ENCODE measurements at places on chromosomes 3 and 15.

DNA sequence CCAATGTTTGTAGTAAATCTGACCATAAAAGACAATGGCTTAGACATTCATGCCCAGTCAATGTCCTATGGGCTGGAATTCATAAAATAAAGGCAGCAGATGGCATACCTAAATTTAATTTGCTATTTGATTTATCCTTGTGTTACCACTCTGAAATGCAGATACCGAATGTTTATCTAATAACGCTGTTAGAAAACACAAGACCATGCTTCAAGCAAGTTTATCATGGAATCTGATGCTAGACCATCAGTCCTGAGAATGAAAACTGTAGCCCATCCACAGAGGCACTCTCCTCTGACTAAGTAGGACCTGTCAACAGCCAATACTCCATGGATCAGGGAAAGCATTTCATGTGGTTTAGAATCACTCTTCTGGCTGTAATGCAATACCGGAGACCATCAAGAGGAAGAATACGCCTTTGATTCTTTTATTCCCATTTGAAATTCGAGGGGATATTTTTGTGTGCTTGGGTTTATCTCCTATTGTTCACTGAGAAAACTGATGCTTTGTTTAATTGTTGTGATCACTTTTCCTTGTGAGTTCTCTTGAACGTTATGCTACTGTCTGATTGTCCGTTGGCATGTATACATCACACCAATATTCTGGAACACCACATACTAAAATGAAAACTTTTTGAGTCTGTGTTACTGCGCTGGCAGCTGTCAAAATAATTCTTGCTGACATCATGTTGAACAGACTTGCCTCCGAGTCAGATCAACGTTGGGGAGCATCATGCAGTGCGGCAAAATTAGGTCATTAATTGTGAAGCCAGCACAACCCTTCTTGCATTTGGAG lies 12.1 kb upstream of the CPB1 start:
- DNase-seq: no peak

- DNase-seq: peak; percentile 44
Measured at GRCh38 chr3:48268381-48268935, 27.6 kb downstream of the ZNF589 start.

DNA sequence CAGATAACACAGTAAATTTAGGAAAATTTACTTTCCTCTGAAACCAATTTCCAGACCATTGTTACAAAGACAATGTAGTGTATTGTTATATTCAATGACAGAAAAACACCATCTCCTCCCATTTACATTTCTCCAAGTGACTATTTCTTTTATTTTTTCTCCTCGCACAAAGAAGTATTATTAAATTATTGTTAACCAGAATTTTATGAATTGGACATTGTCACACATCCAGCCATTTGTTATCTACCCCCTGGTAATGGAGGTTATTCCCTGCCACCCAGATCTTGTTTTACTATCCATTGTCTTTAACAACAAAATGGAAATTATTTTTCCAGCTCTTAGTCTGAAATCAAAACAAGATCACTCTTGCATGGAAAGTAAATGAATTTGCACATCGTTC lies 511.3 kb downstream of the FGF12 start:
- DNase-seq: no peak

GRCh38 chr15:70321172-70321819 lies 223.6 kb upstream of the TLE3 start:
- no peak for DNase-seq

GRCh38 chr3:36965440-36965839 lies 20.6 kb upstream of the TRANK1 start:
- no peak for DNase-seq

All from stimulated activated CD8-positive, alpha-beta memory T cell treated with anti-CD3 and anti-CD28 coated beads, Interleukin-15, amount 100 ng/mL, for 24 hours (primary cell).